ENCODE measurements at places on chromosomes 13 and 19.

DNA sequence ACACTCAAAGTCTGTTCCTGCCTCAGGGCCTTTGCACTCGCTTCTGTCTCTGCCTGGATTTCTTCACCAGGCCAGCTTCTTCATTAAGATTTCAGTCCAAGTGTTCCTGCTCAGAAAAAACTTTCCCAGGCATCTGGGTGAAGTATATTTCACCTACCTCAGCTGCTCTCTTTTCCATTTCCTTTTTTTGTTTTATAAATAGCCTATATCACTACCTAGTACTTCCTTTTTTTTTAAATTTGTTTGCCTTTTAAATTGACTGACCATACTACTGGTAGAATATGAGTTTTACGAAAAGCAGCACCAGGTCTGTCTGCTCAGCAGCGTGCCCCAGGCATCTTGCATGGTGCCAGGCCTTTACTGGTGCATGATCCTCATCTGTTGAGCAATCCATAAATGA, 1064.4 kb downstream of the UQCRFS1 start:
- DNase-seq: no peak

GRCh38 chr19:12794971-12795381, 3.7 kb downstream of the JUNB start:
- DNase-seq: no peak

- no peak for DNase-seq
These were observed 94.5 kb downstream of the ANKRD10 start for GRCh38 chr13:110820322-110820721.

- no peak for DNase-seq
These were observed 661 bp downstream of the FREM2 start for GRCh38 chr13:38687246-38688229.

- no peak for DNase-seq
These were observed 5.0 kb upstream of the SPRY2 start for GRCh38 chr13:80345771-80346510.

DNA sequence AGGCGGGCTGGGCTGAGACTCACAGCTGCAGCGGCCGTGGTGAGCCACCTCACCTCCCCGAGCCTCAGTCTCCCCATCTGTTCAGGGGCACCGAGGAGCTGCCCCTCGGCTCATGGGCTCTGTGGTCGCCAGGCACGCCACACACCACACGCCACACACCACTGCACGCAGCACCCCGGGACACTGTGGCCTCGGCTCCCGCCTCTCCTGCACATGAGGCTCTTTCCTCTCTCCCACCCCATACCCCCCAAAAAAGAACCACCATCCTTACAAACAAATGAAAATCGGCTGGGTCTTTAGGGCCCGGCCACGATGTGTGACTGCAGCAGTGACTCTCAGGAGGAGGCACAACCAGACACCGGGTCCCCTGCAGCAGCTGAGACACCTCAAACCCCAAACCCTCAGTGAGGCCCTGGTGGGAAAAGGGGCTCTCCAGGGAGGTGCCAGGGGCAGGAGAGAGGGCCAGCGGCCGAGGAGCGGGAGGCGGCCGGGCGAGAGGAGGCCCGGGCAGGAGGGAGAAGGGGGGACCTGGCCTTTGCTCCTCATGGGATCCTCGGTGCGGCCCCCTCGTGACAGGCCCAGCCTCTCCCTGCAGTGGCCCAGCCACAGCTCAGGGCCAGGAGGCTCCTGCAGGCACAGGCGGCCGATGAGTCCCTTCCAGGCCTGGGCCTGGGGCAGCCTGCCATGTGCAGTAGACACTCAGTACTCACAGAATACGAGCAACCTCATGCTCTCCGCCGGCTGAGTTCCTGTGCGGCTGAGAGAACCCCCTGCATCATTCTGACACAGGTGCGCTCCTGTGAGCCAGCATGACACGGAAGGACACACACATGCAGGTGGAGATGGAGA, 66.3 kb downstream of the RASA3 start:
- DNase-seq: no peak

- DNase-seq: no peak
These were observed 25.3 kb upstream of the MAB21L1 start for GRCh38 chr13:35501661-35502235.

- DNase-seq: no peak
These were observed 183.3 kb downstream of the KCNRG start for GRCh38 chr13:50198508-50198907.

GRCh38 chr13:32947411-32948276, 68.6 kb upstream of the KL start:
- no peak for DNase-seq

- DNase-seq: no peak
These were observed 24.3 kb upstream of the SPACA7 start for GRCh38 chr13:112351825-112352224.

GRCh38 chr19:19488875-19489690, 26.3 kb downstream of the TSSK6 start:
- peak; percentile 80 for DNase-seq

DNA sequence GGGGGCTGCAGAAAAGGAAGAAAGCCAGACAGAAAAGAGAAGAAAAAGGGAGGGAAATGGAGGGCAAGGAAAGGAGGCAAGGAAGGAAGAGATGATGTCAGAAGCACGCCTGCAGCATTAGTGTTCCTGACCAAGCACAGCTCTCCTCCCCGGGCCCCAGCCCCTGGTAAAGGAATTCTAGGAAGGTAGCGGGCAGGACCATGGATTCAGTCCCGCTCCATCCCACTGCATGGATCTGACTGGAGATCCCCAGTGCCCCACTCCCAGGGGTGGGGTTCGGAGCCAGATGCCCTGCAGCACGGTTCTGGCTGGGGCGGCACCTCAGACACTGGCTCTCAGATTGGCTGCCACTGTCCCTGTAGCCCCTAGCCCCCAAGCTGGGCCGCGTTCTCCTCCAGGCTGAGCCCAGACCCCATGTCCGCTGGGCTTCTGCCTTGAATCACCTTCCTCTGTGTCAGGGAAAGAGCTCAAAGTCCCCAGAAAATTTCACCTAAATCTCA, 59.8 kb downstream of the TSHZ3 start:
- DNase-seq: no peak

GRCh38 chr19:11581740-11582139, 4.3 kb upstream of the ACP5 start:
- peak; percentile 56 for DNase-seq

DNA sequence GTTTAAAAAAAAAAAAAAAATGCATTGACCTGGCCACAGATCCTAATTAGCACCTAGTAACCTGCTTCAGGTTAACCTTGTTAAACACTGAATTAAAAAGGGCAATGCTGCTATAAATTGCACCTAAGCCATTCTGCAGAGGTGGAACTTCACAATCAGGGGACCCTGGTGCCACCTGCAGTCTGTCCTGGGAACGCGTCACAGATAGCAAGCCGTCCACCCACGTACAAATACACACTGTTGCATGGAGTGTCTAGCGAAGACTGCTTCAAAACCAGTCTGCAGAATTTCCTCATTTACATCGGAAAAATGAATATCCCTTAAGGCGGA, 169.3 kb downstream of the COL4A1 start:
- DNase-seq: no peak

DNA sequence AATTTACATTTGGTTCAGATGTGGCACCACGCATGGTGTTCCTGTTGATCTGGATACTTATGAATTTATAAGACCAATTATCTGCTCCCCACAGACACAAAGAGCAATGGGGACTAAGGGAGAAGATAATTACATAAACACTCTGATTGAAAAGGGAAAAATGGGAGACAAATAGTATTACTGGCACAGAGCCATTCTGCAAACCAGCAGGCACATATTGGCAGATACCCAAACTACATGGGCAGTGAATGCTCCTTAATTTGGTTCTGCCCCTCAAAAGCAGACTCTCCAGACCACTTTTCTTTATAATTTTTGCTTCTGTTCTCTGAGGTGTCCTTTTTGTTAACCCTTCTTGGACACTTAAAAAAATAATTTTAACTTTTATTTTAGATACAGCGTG, 1674.2 kb downstream of the PCDH9 start:
- DNase-seq: no peak

GRCh38 chr13:106011600-106011999, 523.9 kb downstream of the EFNB2 start:
- DNase-seq: no peak

GRCh38 chr19:38049105-38049649, 142.2 kb downstream of the SIPA1L3 start:
- DNase-seq: peak; percentile 51

DNA sequence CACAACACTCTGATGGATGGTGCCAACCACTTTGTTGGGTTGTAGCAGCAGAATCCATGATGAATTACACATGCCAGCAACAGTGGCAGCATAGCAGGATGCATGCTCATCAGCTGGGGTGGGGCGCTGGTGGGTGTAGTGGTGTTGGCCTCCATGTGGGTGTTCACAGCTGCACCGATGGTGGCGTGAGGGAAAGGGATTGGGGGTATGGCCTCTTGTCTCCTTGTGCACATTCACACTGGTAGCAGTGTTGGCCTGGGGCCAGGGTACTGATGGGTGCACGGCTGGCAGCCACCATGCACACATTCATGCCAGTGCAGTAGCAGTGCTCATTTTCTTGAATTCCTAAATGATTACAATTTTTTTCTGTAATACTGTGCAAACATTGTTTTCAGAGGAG, 2748.8 kb upstream of the PCDH20 start:
- no peak for DNase-seq
